ENCODE measurements at places on chromosomes 1 and 21.

GRCh38 chr1:52365071-52365745 is 797 bp downstream of the CC2D1B start:
- peak; percentile 47 for DNase-seq

GRCh38 chr1:55154616-55155015 is 60.5 kb downstream of the USP24 start:
- DNase-seq = no peak

GRCh38 chr1:47661040-47661439 is 223.2 kb downstream of the FOXD2 start:
- no peak for DNase-seq

- no peak for DNase-seq
Measured at GRCh38 chr21:43968410-43969114, 43.5 kb upstream of the TRAPPC10 start.

DNA sequence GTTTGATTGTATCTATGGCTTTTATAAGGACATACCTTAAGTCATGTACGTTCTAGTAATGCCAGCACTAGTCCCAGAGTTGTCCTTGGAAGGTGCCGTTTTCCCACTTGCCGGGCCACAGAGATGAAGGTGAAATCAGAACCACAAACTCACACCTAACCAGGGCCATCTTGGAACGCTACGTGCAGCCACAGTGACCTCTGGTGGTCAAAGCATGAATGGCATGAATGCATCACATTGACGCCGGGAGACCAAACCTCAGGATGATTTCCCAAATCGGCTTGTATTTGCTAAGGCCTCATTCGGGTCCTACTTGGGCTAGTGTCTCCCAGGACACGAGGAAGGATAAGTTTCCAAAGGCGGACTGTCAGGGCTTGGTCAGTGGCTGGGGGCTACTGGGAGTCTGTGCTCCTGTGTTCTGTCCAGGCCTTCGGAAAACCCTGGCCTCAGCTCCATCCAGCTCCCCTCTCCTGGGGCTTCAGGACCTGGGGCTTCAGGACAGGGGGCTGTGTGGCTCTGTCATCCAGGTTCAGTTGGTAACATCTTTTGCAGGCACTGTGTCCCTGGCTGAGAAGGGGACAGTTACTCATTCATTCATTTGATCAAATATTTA is 260.5 kb downstream of the PRDM2 start:
- peak; percentile 46 for DNase-seq
